ENCODE measurements at places on chromosomes 4 and X. TPM values are rescaled to one million over a fixed set of nuclear protein-coding genes. Genes with fewer than 3 reads are reported as not detected.

DNA sequence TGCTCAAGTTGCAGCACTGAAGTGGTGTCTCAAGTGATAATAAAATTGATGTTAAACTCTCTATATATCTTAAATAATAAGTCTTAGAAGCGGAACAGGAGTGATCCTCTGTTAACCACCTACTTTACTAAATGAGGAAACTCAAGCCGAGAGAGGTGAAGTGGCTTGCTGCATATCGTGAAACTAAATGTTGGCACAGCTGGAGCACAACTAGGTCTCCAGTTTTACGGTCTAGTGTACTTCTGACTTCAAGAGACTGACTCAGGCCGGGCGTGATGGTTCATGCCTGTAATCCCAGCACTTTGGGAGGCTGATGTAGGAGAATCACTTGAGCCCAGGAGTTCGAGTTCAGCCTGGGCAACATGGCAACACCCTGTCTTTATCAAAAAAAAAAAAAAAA, 35.5 kb upstream of the PLS3 start:
- H3K4me1 ChIP-seq = no peaks in the 10 kb centered on the region
- H3K27ac ChIP-seq = no peak overlapping the region
- no peak overlapping the region for H3K4me3 ChIP-seq
- no peaks in the 10 kb centered on the region for H3K36me3 ChIP-seq
- no peak for DNase-seq

MAGEA9 gene
- not detected for total RNA-seq

GYPB gene
- total RNA-seq = not detected

PNCK gene
- total RNA-seq = not detected

PLXNA3 gene
- total RNA-seq = 7.3 TPM

DNA sequence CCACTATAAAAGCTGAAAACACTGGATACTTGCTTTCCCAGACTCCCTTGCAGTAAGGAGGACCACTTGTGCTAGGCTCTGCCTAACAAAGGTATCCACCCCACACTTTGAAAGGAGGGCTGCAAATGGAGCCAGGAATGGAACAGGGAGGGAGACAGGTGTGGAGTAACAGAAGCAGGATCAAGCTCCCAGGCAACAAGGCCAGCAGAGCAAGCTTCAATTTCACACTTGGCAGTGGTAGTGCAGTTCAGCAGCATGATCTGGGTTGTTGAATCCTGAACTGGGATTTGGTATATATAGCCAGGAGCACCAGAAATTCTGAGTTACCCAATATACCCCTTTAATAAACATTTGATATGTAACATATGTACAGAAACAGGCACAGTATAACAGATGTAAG, 9.8 kb downstream of the LAMP2 start:
- no peak for DNase-seq
- H3K36me3 ChIP-seq = no peaks in the 10 kb centered on the region
- H3K27me3 ChIP-seq = no peaks in the 10 kb centered on the region
- no peak overlapping the region for H3K27ac ChIP-seq
- H3K4me3 ChIP-seq = no peak overlapping the region

DNA sequence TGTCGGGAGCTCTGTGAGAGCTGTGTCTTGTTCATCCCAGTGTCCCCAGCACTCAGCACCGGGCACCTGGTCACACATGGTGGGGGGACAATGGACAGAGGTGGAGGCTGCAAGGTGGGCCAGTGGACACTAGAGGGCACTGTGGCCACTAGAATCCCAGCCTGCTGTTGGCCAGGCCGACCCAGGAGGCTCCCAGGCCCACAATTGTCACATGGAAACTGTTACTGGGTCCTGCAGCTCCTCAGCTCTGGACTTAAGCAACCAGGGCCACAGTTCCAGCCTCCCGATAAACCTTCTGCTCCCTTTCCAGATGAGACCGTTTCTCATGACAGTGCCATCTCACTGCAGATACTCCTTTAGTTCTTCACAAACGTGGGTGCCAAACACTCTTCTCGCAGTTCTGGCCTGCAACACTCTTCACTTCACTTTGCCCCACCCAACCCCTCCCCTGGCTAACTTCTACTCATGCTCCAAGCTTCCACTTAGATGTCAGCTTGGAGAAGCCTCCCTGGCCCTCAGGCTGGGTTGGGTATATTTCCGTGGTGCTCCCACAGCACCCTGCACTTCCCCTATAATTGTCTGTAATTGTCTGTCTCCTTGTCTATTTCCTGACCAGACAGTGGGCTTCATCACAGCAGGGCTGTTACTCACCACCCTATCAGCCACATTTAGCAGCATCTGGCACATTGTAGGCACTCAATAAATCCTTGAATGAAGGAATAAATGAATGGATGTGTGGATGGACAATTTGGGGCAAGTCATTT, 3.5 kb upstream of the IQSEC2 start:
- H3K4me3 ChIP-seq = no peak overlapping the region
- DNase-seq = peak; percentile 66
- H3K4me1 ChIP-seq = peaks cover 32% of the 10 kb centered on the region
- no peaks in the 10 kb centered on the region for H3K36me3 ChIP-seq
- no peaks in the 10 kb centered on the region for H3K27me3 ChIP-seq

MAMLD1 gene
- 5.6 TPM for total RNA-seq

DNA sequence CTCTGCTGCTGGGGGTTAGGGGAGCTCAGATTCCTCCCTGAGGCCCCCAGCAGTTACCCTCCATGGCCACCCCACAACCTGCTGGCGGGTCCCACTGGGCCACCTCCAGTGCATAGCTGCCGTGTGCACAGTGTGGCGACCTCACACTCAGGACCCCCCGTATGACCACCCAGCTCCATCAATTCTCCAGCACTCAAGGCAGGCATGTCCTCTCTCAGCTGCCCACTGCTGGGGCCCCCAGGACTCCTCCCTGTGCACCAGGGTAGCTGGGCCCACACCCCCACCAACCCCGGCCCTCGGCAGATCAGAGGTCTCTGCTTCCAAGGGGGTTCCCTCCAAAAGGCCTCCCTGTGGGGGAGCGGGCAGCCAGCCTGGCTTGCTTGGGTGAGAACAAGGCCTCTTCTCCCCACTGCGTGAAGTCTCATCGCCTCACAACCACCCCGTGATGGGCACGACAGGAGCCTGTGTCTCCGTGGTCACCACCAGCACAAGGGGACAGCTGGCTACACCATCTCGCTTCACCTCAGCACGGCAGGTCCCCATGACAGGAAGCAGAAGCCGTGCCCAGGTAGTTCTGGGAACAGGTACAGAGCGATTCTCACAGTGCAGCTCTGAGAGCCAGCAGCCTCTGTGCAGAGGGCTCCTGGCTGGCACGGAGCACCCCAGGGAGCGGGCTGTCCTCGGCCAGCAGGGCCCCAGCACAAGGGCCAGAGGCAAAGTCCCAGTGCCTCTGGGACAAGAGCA, 4.6 kb upstream of the HAUS3 start:
- DNase-seq = no peak
- H3K36me3 ChIP-seq = peaks cover 20% of the 10 kb centered on the region
- H3K27me3 ChIP-seq = no peaks in the 10 kb centered on the region
- H3K4me3 ChIP-seq = no peak overlapping the region

FAM50A gene
- 14.5 TPM for total RNA-seq

DNA sequence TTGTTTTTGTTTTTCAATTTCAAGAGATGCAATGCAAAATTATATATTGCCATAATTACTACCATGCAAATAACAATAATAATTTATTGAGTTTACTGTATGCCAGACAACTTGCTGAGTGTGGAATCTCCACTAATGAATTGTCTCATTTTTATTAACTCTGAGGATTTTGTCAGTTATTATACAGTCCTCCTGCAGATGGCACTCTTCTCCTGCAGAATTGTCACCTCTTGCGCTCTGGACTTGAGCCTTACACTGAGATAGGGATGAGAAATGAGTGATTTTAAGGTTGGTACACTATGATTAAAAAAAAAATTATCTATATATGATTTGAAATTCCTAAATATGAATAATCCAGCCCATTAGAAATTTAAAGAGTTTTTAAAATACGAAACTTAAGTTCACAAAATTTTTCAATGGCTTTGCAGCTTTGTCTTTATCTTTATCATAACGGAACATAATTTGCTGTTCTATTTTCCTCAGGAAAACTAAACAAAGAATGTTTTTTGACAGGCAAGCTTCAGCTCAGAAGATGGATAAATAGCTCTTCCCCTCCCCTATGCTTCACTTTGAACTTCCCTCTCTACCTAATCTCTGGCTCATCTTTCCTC, 12.7 kb upstream of the PAQR3 start:
- H3K36me3 ChIP-seq = no peaks in the 10 kb centered on the region
- peak; percentile 31 for DNase-seq
- no peaks in the 10 kb centered on the region for H3K27me3 ChIP-seq
- H3K4me3 ChIP-seq = no peak overlapping the region
- H3K4me1 ChIP-seq = no peaks in the 10 kb centered on the region
- no peak overlapping the region for H3K27ac ChIP-seq

DNA sequence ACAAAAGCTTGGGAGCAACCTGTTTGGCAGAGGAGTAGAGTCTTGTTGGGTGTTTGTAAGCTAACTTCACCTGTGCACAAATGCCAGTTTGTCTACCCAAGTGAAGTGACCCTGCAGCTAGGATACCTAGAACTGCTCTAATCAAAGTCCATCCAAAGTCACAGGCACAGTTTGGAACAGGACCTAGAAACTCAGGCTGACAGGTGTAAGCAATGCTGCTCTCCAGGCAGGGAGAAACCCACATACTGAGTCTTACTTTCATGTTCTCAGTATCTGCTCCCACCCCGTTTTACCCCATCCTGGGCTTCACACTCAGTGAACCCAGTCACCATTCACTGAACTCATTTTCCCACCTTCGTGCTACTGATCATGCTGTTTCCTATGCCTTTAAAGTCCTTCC, 40.3 kb downstream of the MAML3 start:
- no peaks in the 10 kb centered on the region for H3K27me3 ChIP-seq
- no peak overlapping the region for H3K4me3 ChIP-seq
- no peak overlapping the region for H3K27ac ChIP-seq
- H3K4me1 ChIP-seq = peaks cover 7% of the 10 kb centered on the region
